ENCODE measurements at places on chromosomes 16 and 17.
A peak's percentile ranks its signal among the peaks of the same experiment; 100 is the strongest.

DNA sequence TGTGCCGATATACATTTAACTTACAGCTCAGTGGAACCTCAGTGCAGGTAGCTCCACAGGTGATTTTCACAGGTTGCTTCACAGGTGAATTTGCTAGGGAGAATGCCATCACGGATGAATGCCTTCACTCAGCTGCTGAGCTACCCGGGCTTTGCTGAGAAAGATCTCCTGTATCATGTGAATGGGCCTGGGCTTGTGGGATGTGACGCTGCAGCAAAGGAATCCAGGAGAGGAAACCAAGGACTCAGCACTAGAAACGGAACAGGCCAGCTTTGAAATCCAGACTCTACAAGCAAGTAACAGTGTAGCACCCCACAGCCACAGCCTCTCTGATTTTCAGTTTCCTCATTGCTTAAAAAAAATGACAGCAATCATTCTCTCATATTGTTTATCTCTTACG, 271.4 kb upstream of the MAF start:
- no peak for DNase-seq

GRCh38 chr17:62735044-62735651, 73.0 kb downstream of the MARCHF10 start:
- DNase-seq, result no peak

- DNase-seq, result no peak
Observed at GRCh38 chr17:9285602-9286427, 264.5 kb downstream of the NTN1 start.

DNA sequence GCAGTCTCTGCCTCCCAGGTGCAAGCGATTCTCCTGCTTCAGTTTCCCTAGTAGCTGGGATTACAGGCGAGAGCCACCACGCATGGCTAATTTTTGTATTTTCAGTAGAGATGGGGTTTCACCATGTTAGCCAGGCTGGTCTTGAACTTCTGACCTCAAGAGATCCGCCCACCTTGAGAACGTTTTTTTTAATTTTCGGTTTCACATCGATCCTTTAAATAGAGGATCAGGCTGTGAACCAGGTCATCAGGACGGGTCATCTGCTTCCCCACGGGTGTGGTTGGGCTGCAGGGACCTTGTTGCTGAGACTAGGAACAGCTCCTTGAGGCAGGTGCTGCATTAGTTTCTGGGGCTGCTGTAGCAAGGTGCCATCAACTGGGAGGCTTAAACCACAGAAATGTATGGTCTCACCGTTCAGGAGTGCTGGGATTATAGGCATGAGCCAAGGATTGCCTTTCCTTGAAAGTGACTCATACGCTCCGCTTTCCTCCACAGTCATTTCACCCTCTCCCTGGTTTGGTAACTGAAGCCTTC, 7.9 kb upstream of the NAGPA start:
- no peak for DNase-seq

- no peak for DNase-seq
Observed at GRCh38 chr16:81511371-81511770, 66.8 kb downstream of the CMIP start.

DNA sequence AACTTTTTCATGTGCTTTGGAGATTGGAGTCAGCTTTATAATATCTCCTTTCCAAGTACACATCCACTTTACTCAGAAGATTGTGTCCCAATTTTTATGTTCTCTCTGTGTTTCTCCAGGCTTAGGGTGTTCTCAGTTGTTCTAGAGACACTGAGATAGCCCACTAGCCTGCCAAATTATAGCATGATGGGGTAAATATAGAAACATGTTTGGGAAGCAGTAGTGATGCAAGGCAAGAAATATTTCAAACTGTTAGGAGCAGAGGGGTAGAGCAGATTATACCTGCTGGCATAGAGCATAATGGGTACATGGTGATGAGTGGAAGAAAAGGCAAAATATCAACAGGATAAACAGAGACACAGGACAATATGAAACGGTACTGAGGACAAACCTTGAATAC, 12.4 kb downstream of the SLFN11 start:
- no peak for DNase-seq

- DNase-seq, result peak; percentile 82
Observed at GRCh38 chr16:87723226-87723623, 42.6 kb downstream of the KLHDC4 start.

GRCh38 chr17:61414141-61414935, 14.7 kb downstream of the TBX2 start:
- DNase-seq, result no peak

DNA sequence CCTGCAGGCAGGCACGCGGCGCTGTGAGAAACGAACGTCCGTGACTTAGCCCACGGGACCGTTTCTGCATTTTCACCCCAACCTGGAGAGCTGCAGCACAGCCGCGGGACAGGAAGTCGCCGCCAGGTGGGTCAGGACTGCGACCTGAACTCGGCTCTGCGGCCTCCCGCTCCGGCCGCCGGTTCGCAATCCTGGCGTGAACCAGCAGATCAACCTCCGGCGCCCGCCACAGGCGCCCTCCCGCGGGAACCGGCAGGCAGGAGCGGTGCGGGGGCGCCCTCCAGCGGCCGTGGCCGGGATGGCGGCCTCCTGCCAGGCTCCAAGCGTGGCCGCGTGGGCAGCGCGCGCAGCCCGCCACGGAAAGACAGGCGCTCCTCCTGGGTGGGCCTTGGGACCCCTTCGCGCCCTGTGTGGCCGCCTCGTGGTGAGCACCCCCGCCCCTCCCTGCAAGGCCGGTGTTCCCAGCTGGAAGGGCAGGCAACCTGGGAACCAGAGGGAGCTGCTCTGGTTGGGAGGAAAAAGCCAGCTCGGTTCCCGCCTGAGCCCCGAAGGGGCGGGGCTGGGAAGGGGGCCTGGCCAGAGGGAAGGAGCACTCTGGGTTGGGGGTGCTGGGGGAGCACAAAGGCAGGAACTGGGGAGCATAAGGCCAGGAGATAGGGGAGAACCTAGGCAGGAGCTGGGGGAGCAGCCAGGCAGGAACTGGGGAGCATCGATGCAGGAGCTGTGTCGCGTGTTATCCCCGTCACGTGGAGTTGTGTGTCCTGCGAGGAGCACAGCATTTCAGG, 28.2 kb downstream of the ACTG1 start:
- peak; percentile 68 for DNase-seq

DNA sequence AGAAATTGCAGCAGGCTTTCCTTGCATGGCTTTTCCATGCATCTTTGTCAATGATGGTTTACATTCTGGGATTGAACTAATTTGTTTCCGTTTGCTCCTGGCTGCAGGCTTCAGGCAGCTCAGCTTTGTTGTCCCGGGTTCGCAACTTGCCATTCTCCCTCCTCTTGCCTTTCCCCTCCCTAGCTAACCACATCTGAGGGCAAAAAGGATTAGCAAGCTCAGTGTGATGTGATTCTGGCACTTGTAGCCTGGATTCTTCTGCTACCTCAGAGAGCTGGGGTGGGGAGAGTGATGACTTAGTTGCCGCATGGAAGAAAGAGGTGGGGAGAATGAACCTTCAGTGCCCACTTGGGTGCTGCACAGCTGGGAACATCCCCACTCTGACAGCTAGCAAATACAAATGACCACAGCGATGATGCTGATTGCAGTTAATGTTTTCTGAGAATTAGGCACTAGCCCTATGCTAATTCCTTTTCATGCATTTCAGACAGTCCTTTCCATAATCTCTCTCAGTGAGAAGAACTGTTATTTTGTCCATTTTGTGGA, 120.2 kb upstream of the SALL1 start:
- no peak for DNase-seq

- no peak for DNase-seq
Observed at GRCh38 chr16:11170696-11171447, 85.1 kb downstream of the SOCS1 start.

DNA sequence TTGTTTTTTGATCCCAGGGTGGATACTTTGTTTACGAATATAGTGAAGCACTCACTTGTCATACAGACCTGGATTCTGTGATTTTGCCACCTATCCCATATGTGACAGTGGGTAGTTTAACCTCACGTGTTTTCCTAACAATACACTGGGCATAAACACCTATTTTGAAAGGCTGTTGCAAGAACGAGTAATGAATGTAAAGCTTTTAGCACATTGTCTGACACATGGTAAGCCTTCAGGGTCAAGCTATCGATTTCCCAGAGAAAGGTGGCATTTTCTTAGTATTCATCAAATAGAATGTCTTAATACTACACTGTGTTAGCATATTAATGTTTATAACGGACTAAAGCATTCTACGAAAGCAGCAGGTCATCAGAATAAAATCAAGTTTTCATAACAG, 1.9 kb downstream of the CHTF8 start:
- DNase-seq, result no peak

DNA sequence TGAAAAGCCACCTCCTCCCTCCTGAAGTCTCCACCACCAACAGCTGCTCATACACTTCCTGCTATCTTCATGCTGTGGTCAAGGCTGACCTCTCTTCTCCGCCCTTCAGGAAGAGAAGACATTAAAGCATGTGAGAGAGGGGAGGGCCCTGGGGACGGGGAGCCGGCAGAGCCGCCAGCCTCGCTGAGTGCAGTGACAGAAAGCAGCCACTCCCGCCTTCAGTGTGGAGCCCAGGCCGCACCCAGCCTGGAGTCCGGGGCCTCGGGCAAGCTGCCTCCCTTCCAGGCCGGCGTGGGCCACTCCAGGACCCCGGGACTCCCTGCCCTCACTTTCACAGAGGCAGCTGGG, 94.7 kb upstream of the TNRC6C start:
- DNase-seq, result no peak

DNA sequence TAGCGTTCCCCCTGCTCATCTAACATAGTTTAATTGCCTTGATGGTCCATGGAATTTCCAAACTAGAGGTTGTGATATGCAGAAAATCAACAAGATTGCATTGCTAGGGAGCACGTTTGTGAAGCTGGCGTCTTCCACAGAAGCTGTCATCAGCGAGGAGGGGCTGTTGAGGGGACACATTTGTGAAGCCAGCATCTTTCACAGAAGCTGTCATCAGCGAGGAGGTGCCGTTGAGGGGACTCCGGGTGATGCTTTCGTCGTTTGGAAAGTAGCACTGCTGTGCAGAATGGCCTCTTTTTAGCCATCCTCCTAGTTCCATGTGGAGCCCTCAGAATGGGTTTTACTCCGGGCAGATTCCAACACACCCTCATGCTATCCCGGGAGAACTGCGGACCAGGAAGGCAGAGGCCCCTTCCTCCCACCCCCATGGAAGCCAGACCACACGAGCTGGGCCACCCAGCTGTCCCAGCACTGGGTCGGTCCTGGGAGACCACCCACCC, 119.6 kb upstream of the CHMP6 start:
- DNase-seq, result no peak

DNA sequence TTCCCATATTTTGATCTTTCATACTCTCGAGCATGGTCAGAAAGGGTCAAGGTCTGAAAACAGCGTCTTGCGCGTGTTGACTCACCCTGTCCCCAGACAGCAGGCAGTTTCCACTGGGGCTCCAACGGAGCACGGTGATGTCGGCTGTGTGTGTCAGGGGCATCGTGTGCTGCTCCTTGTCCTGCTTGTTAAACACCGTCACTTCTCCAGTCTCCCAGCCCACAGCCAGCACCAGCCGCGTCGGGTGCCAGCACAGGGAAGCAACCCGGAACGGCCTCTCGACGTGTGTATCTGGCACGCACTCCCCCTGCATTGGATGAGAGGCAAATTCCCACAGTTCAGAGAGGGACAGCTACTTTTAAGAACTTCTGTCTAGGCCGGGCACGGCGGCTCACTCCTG, 9.6 kb downstream of the IFT140 start:
- no peak for DNase-seq

DNA sequence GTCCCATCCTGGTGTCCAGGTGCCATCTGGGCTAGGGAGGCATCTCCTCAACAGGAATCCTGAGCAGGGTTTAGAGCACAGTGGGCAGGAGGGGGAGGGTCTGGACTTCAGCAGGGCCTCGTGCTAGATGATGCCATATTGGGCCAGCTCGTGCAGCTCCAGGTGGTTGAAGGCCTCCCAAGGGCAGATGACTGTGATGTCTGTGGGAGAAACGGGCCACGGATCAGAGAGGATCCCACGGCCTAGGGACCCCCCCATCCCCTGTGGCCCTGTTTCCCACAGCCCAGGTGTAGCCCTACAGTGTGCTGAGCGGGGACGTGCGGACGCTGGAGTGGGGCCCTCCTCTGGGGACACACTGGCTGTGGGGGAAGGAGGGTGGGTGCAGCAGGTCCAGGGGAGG, 5.4 kb downstream of the PDE6G start:
- no peak for DNase-seq

DNA sequence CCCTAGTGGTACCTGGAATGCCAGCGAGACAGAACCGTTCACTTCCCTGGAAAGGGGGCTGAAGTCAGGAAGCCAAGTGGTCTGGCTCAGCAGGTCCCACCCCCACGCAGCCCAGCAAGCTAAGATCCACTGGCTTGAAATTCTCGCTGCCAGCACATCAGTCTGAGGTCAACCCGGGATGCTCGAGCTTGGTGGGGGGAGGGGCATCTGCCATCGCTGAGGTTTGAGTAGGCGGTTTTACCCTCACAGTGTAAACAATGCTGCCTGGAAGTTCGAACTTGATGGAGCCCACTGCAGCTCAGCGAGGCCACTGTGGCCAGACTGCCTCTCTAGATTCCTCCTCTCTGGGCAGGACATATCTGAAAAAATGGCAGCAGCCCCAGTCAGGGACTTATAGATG, 464.7 kb upstream of the TOM1L1 start:
- DNase-seq, result no peak

- peak; percentile 81 for DNase-seq
Observed at GRCh38 chr16:30351586-30352419, 3.3 kb downstream of the CD2BP2 start.

- no peak for DNase-seq
Observed at GRCh38 chr17:37735165-37735564, 9.7 kb downstream of the HNF1B start.

- no peak for DNase-seq
Observed at GRCh38 chr17:82848022-82848592, 8.3 kb upstream of the ZNF750 start.

DNA sequence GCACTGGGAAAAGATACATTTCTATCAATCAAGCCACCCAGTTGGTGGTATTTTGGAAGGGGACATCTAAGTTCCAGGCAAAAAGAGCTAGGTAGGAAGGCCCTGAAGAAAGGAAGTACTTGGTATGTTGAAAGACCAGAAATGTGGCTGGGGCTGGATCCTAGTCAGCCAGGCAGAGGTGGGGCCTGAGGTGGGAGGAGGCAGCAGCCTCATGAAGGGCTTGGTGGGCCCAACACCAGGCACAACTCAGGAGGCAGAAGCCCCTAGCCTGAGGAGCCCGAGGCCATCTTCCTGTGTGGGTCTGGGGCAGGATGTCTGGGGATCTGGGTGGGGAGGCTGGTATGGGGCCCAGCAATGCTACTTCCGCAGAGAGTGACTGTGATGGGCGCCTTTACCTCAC, 105.9 kb downstream of the SALL1 start:
- DNase-seq, result no peak

DNA sequence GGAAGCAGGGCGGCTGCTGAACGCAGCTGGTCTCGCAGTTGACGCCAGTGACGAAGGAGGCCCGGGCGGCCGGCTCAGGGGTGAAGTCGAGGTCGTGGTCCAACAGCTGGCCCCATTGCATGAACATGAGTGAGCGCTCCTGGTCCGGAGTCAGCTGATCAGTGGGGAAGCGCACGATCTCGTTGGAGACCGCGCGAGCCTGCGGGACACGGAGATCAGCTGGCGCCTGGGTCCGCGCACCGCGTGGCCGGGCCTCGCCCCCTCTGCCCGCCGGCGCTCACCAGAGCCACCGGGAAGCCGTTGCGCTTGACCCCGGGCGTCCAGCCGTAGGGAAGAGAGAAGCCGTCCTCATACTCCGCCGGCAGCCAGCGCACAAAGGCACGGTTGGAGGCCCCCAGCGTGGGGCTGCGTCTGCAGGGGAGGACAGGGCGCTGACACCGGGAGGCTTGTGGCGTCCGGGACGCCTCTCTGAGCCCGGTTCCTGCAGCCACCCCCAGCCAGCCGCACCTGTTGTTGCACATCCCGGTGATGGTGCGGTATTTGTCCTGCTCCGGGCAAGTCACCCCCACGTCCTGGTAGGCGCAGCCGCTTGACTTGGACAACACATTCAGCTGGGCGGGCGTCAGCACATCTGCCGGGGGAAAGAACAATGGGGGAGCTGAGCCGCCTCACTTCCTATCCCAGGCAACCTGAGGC, 1.6 kb downstream of the MPO start:
- DNase-seq, result no peak

All from NCI-H446 treated with DMSO at 0.1 percent for 48 hours (cell line).